AG10803 (cell line): ENCODE measurements at places on chromosomes 12 and 14.

DNA sequence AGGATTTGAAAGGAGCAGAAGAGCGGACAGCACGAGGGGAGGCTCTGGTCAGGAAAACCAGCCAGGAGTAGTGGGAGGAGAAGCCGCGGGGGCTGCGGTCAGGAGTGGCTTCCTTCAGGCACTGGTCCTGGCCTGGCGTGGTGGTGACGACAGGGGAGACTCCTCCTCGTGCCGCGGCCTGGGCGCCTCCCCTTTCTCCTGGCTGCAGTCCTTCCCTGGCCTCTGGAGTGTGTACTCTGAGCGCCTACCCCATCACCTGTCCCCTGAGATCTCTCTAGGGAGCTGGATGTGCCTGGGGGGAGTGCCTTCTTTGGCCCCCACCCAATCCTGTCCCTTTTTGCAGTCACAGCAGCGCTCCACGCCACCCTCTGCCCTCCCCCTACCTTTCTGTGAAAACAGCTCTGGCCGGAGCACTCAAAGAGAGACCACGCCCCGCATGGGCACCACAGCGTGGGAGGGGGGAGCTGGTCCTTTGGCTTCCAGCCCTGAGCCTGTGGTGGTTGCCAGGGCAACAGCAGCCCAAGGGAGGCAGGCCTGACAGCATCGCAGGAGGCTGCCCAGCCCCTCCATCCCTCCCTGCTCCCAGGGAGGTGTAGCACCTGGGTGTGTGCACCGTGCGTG, 125.9 kb downstream of the CALM1 start:
- DNase-seq: no peak

DNA sequence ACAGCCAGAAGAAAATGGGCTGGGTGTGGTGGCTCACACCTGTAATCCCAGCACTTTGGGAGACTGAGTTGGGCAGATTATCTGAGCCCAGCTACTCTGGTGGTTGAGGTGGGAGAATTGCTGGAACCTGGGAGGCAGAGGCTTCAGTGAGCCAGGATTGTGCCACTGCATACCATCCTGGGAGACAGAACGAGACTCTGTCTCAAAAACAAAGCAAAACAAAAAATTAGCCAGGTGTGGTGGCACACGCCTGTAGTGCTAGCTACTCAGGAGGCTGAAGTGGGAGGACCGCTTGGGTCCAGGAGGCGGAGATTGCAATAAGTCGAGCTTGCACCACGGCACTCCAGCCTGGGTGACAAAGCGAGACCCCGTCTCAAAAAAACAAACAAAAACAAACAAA, 3.8 kb upstream of the EMP1 start:
- no peak for DNase-seq

GRCh38 chr12:120687578-120688289, 785 bp downstream of the MLEC start:
- DNase-seq: peak; percentile 25

- no peak for DNase-seq
Measured at GRCh38 chr12:46471404-46471803, 98.8 kb upstream of the SLC38A2 start.

DNA sequence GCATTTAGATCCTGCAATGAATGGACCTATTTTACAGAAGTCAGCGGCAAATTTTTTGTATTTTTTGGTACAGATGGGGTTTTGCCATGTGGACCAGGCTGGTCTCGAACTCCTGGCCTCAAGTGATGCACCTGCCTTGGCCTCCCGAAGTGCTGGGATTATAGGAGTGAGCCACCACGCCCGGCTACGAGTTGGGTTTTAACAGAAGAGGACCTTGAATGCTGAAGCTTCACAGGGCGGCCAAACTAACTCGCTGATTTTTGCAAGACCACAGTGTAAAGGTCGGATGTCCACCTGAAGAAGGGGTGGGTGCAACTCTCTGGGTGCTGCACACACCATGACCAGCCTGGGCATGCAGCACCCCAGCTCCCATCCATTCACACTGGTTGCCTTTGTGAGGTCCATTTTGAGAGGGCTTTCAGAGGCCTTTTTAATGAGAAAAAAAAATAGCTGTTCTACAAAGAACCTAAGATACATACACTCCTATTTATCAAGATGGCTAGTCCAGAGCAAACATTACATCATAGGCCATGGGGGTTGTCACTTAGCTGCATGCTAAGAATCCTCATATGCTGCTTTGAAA, 21.6 kb upstream of the CDK2AP1 start:
- no peak for DNase-seq

DNA sequence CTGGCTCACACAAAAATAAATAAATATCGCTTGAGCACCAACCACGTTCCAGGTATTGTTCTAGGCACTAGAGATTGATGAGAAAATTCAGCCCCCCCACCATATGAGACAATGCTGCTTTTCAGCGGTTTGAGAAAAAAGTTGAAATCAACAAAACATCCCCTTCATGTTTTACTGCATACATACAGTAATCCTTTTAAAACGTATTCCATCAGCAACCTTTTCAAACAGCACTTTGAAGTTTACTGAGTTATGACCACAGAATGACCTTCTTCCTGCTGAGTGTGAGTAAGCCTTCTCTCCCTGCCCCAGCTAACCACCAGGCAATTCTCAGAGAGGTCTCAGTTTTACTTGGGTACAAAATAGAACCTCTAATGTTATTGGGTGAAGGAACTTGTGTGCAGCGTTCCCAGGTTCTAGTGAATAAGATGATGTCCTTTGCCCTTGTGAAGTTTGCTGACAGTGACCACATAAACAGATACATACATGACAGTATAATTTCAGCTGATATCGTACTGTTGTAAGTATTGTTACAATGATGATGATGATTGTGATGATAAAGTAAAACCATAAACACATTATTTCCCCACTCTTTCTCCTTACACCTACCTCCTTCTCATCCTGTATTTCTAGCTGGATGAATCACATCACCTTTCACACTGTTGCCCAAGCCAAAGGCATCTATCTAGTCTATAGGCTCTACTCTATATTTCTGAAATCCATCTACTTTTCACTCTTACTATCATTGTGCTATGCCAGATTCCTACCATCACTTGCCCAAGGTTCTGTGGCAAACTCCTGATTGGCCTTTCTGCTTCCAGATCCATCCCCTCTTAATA, 124.4 kb upstream of the KRR1 start:
- peak; percentile 77 for DNase-seq

DNA sequence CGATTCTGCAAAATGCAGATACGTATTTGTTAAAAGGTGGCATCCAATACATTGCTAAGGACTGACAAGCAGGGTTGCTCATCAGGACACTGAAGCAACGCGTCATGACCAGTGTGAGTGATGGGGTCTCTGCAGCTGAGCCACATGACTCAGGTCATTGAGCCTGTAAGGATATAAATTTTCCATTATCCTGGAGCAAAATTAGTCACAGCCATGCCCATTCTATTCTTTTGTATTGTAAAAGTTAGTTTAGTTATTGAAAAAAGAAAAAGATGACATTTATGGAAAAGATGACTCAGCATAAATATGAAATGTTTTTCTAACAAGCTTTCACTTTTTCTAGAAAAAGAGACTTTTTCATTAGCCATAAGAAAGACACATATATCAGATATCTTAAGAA, 268.0 kb upstream of the TMEM132C start:
- no peak for DNase-seq

GRCh38 chr14:37150414-37150813, 22.0 kb downstream of the SLC25A21 start:
- DNase-seq: peak; percentile 55

GRCh38 chr12:1839956-1840951, 19.9 kb downstream of the LRTM2 start:
- no peak for DNase-seq

GRCh38 chr12:114403011-114403689, 2.8 kb downstream of the TBX5 start:
- peak; percentile 49 for DNase-seq

- no peak for DNase-seq
Measured at GRCh38 chr12:6730169-6730568, 6.3 kb downstream of the COPS7A start.

DNA sequence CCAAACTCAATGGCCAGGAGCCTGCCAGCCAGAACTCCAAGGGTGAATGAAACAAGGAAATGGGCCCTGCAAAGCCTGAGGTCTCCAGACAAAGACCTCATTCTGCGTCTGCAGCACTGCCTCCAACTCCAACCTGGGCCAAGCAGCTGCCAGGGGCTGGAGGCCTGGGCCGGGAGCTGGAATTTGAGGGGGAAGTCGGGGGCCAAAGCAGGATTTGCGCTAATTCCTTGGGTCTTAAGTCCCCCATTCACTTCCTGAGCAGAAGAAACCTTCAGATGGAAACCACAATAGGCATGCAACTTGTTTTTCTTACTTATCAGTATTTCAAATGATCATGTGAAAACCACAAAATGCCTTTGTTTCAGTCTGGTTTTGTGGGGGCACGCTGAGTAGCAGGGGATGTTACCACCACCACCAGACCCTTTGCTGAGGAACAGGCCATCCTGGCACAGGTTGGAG, 23.0 kb upstream of the TC2N start:
- DNase-seq: no peak

DNA sequence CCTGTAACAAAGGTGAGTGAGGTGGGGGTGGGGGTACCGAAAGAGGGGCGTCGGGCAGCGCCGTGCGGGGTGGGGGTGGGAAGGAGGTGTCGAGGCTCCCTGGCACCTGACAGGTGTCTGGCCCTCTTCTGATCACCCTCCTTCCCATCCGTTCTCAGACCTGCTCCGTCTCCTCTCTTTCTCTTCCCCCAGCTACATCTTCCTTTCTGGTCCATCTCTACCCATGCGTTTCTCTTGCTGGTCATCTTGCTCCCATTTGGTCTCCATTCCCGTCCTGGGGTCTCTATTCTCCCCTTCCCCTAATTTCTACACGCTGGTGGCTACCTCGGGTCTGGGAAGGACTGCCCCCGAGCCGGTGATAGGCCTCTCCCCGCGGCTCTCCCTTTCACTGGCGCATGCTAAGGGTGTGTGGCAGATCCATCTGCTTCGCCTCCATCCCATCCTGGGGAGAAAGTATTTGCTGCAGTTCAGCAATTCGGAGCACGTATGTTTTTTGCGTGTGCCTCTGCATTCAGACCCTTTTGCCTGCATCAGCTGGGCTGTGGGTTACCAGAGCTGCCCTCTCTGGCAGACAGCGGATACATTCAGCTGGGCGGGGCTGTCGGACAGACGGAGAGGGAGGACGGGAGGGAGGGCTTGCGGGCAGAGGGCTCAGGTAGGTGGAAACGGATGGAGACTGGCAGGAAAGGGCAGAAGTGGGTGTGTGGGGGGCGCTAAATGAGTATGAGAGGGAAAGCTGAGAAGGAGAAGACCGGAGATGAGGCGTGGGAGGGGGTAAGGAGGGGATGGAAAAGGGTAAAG, 730 bp downstream of the CLSTN3 start:
- DNase-seq: peak; percentile 31
